Pancreas (tissue), 10 donors: ENCODE measurements at places on chromosomes 2 and 18. TPM values are rescaled to one million over a fixed set of nuclear protein-coding genes. Genes with fewer than 3 reads are reported as not detected.
A peak's percentile ranks its signal among the peaks of the same experiment; 100 is the strongest.

- no peaks in the 10 kb centered on the region for H3K27me3 ChIP-seq
- no peaks in the 10 kb centered on the region for H3K4me1 ChIP-seq
- no peak for DNase-seq
- no peak overlapping the region for H3K27ac ChIP-seq
- no peak overlapping the region for H3K4me3 ChIP-seq
Measured at GRCh38 chr2:113263546-113263945, 15.2 kb downstream of the PAX8 start.

GRCh38 chr2:159938395-159938794 lies 124.0 kb downstream of the PLA2R1 start:
- no peak overlapping the region for H3K27ac ChIP-seq
- H3K4me3 ChIP-seq = no peak overlapping the region
- H3K4me1 ChIP-seq = no peaks in the 10 kb centered on the region
- H3K27me3 ChIP-seq = no peaks in the 10 kb centered on the region
- no peaks in the 10 kb centered on the region for H3K36me3 ChIP-seq

DNA sequence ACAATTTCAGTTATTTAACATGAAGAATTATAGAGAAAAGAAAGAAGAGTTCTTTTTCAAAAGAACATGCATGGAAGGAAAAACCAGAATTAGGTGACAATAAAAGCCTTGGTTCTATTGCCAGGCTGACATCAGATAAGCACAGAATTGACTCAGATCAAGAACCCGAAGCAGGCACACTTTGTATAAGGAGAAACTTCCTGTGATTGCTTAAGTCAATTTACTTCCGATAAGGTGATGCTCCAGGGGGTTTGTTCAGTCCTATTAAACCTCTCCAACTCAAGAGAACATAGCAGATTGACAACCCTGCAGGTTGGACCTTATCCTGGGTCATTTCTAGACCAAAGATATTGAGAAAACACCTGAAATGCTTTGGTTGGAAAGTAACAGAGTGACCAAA lies 31.4 kb downstream of the GAREM1 start:
- H3K4me3 ChIP-seq = no peak overlapping the region
- no peaks in the 10 kb centered on the region for H3K27me3 ChIP-seq
- DNase-seq = no peak
- peaks cover 37% of the 10 kb centered on the region for H3K4me1 ChIP-seq
- H3K27ac ChIP-seq = no peak overlapping the region
- no peaks in the 10 kb centered on the region for H3K36me3 ChIP-seq

GRCh38 chr2:208025037-208025813 lies at the start of gene PLEKHM3:
TSS of gene PLEKHM3 (minus strand) at chr2:208025527. CDS start at chr2:208001639, 23,888 bp downstream.
- DNase-seq = peak; percentile 83
- no peaks in the 10 kb centered on the region for H3K36me3 ChIP-seq
- H3K4me3 ChIP-seq = peak within 1 kb of the TSS; percentile 77
- peak within 1 kb of the TSS; percentile 53 for H3K27ac ChIP-seq

GRCh38 chr18:58288921-58289797 lies 245.1 kb downstream of the NEDD4L start:
- no peaks in the 10 kb centered on the region for H3K27me3 ChIP-seq
- peaks cover 50% of the 10 kb centered on the region for H3K4me1 ChIP-seq
- no peak overlapping the region for H3K4me3 ChIP-seq
- no peak for DNase-seq

DNA sequence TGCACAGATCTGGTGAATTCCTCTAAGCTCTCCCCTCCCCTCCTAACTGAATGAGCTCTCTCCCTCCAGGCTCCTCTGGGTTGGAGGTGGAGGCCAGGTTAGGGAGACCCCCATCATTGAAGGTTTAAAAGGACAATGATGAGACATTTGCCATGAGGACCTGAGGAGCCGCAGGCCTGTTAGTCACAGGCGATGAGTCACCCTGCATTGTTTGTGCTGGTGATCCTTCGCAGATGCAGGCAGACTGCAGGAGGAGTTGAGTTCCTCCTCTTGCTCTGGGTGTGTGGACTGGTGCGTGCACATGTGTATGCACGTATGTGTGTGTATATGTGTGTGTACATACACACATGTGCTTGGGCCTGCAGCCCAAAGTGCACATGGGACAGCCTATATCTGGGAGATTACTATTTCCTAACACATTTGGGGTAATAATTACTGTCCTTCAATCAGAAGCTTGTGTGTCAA lies 42.0 kb downstream of the MCFD2 start:
- H3K4me3 ChIP-seq = no peak overlapping the region
- no peak for DNase-seq
- H3K27ac ChIP-seq = no peak overlapping the region
- H3K4me1 ChIP-seq = no peaks in the 10 kb centered on the region

DNA sequence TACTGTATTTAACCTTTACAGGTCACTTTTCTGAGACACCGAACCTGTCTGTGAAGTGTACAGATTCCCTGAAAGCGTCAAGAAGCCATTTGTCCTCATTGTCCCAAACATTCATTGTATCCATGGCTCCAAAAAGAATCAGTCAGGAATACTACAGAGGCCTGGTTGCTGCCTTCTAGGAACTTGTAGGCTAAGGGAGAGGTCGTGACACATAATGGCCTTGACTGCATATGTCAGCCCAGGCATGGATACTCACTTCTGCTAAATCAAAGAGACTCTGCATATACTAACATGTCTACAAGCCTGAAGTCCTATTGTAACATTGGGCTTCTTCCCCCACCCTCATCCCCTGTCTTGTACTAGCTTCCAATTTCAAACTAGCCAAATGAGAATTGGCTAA lies 40.2 kb downstream of the ONECUT2 start:
- H3K27ac ChIP-seq = no peak overlapping the region
- H3K4me3 ChIP-seq = no peak overlapping the region
- peaks cover 4% of the 10 kb centered on the region for H3K36me3 ChIP-seq

- H3K4me3 ChIP-seq = no peak overlapping the region
- H3K36me3 ChIP-seq = no peaks in the 10 kb centered on the region
- no peak overlapping the region for H3K27ac ChIP-seq
- no peak for DNase-seq
- no peaks in the 10 kb centered on the region for H3K4me1 ChIP-seq
Measured at GRCh38 chr2:177733322-177733855, 339.2 kb downstream of the PDE11A start.

DNA sequence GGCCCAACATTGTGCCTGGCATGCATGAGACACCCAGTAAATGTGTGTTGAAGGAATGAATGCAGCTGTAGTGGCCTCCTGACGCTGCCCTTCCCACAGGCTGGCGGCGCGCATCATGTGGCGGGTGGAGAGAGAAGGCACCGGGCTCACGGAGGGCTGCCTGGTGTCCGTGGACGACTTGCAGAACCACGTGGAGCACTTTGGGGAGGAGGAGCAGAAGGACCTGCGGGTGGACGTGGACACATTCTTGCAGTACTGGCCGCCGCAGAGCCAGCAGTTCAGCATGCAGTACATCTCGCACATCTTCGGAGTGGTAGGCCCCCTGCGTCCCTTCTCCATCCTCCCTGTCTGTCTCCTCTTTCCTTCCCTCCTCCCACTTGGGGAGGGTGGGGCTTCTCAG lies 20.1 kb downstream of the SMYD1 start:
- no peak for DNase-seq
- no peaks in the 10 kb centered on the region for H3K4me1 ChIP-seq
- no peaks in the 10 kb centered on the region for H3K36me3 ChIP-seq
- no peak overlapping the region for H3K4me3 ChIP-seq
- H3K27me3 ChIP-seq = no peaks in the 10 kb centered on the region

- no peaks in the 10 kb centered on the region for H3K4me1 ChIP-seq
- H3K4me3 ChIP-seq = no peak overlapping the region
- H3K36me3 ChIP-seq = no peaks in the 10 kb centered on the region
- H3K27ac ChIP-seq = no peak overlapping the region
- DNase-seq = no peak
Measured at GRCh38 chr2:230053753-230054478, 14.8 kb downstream of the SLC16A14 start.

- peak overlapping the region; percentile 98 for H3K27ac ChIP-seq
- peak overlapping the region; percentile 99 for H3K4me3 ChIP-seq
- H3K4me1 ChIP-seq = peaks cover 14% of the 10 kb centered on the region
- DNase-seq = peak; percentile 64
- no peaks in the 10 kb centered on the region for H3K27me3 ChIP-seq
Measured at GRCh38 chr18:79680100-79680879, 687 bp downstream of the CTDP1 start.

- no peaks in the 10 kb centered on the region for H3K27me3 ChIP-seq
- H3K36me3 ChIP-seq = no peaks in the 10 kb centered on the region
- no peak overlapping the region for H3K4me3 ChIP-seq
- no peaks in the 10 kb centered on the region for H3K4me1 ChIP-seq
- H3K27ac ChIP-seq = no peak overlapping the region
Measured at GRCh38 chr2:235616885-235617284, 123.0 kb downstream of the AGAP1 start.

- H3K4me3 ChIP-seq = no peak overlapping the region
- no peaks in the 10 kb centered on the region for H3K36me3 ChIP-seq
- H3K27ac ChIP-seq = no peak overlapping the region
- H3K4me1 ChIP-seq = no peaks in the 10 kb centered on the region
- H3K27me3 ChIP-seq = no peaks in the 10 kb centered on the region
- no peak for DNase-seq
Measured at GRCh38 chr2:150860301-150860700, 372.8 kb upstream of the RND3 start.

GRCh38 chr2:219578811-219579613 lies 6.9 kb downstream of the INHA start:
- H3K27me3 ChIP-seq = no peaks in the 10 kb centered on the region
- H3K36me3 ChIP-seq = no peaks in the 10 kb centered on the region
- no peak overlapping the region for H3K4me3 ChIP-seq
- DNase-seq = no peak

GRCh38 chr18:42258301-42258965 lies 303.4 kb downstream of the PIK3C3 start:
- no peak overlapping the region for H3K27ac ChIP-seq
- H3K4me1 ChIP-seq = no peaks in the 10 kb centered on the region
- DNase-seq = no peak
- H3K4me3 ChIP-seq = no peak overlapping the region
- H3K36me3 ChIP-seq = no peaks in the 10 kb centered on the region

GRCh38 chr2:5140347-5140746 lies 551.8 kb upstream of the SOX11 start:
- H3K4me3 ChIP-seq = no peak overlapping the region
- no peaks in the 10 kb centered on the region for H3K4me1 ChIP-seq
- no peak for DNase-seq
- H3K36me3 ChIP-seq = no peaks in the 10 kb centered on the region

DNA sequence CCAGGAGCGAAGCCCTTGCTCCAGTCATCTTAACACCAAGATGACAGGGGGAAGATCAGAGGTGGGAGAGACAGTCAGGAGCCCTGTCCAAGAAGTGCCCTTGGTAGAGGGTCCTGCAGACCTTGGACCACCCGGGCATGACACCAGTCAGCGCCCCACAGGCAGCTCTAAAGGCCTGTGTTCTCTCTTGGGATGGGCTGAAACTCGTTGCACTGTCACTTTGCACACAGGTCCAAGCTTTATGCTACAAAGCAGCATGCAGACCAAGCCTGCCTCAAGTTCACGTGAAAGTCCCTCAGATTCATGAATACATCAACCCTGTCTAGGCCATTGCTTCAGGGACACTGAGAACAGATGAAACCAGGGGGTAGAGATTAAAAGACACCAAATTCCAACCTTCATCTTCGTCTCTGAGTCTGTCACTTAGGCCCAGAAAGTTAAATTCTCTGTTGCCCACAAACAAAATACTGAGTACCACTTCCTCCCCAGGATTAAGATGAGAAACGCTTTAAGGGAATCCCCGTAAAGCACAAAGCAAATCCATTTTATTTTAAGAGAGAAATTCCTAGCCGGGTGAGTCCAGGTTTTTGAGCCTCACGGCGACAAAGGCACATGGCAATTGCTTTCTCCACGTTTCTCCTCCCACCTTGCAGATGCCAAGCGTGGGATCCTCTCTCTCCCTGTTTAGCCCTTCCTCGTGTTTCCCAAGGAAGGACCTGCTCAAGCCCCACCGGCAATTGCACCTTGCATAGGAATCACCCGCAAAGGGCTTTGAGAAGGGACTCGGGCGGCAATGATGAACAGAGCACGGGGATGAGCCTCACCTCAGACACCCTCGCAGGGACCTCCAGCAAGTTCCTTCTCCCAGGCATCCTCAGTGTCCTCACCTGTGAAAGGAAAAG lies 75.0 kb upstream of the ID2 start:
- H3K4me3 ChIP-seq = no peak overlapping the region
- H3K36me3 ChIP-seq = no peaks in the 10 kb centered on the region
- DNase-seq = no peak
- no peaks in the 10 kb centered on the region for H3K27me3 ChIP-seq
- H3K27ac ChIP-seq = no peak overlapping the region

GRCh38 chr2:120760446-120761135 lies 24.9 kb downstream of the GLI2 start:
- no peak overlapping the region for H3K27ac ChIP-seq
- no peak for DNase-seq
- H3K4me1 ChIP-seq = no peaks in the 10 kb centered on the region
- H3K4me3 ChIP-seq = no peak overlapping the region

GRCh38 chr2:122378521-122378920 lies 623.1 kb downstream of the TSN start:
- no peak overlapping the region for H3K27ac ChIP-seq
- no peaks in the 10 kb centered on the region for H3K36me3 ChIP-seq
- DNase-seq = no peak
- no peak overlapping the region for H3K4me3 ChIP-seq
- no peaks in the 10 kb centered on the region for H3K27me3 ChIP-seq

DNA sequence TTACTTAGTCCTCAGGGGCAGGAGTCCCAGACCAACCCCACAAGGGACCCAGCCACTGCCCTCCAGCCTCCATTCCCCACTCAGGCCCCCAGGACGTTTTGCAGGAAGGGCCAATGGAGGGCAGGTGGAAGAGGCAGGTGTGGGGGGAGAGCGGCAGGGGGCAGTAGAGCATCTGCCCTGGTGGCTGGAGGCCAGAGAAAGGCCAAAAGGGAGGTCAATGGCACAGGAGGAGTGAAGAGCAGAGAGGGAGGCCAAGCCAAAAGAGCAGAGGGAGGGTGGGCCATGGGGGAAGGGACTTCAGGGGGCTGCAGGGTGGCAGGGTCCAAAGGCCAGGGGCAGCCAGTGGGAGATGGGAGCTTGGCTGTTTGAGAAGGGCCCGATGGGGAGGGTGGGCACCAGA lies 17.3 kb upstream of the GPR55 start:
- H3K27me3 ChIP-seq = no peaks in the 10 kb centered on the region
- no peaks in the 10 kb centered on the region for H3K36me3 ChIP-seq
- H3K4me3 ChIP-seq = no peak overlapping the region
- no peak overlapping the region for H3K27ac ChIP-seq
- H3K4me1 ChIP-seq = no peaks in the 10 kb centered on the region

DNA sequence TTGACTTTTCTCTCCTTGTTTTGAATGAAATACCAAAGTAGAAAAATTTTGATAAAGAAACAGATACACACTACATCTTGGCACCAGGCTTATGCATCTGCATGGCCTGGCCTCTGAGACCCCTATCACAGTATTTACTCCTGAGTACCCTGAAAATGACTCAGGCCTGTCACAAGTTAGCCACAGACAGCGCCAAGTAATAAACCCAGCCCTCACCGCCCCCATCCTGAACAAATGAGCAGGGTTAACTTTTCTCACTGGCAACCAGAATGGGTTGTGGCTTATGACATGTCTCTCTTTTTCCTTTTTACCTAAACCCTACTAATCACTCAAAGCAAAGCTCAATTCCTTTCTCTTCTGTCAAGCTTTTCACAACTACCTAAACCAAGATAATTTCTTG lies 35.3 kb downstream of the SPRED2 start:
- no peaks in the 10 kb centered on the region for H3K36me3 ChIP-seq
- no peak overlapping the region for H3K4me3 ChIP-seq
- no peaks in the 10 kb centered on the region for H3K27me3 ChIP-seq

Gene MDH1B
- 0.66 TPM for total RNA-seq

Gene SMAD2
- 71.2 TPM for total RNA-seq

Gene STARD6
- not detected for total RNA-seq

Gene SERPINB4
- not detected for total RNA-seq

Gene ASB18
- not detected for total RNA-seq

Gene CCDC85A
- total RNA-seq = 0.62 TPM

Gene CABYR
- not detected for total RNA-seq

Gene CKAP2L
- total RNA-seq = 0.19 TPM

Gene DLGAP1
- 0.12 TPM for total RNA-seq

Gene RTP5
- total RNA-seq = not detected

Gene ANO7
- total RNA-seq = 1.8 TPM
